NCI-H2029 treated with DMSO at 0.1 percent for 48 hours (cell line): ENCODE measurements at places on chromosomes 4 and X.

DNA sequence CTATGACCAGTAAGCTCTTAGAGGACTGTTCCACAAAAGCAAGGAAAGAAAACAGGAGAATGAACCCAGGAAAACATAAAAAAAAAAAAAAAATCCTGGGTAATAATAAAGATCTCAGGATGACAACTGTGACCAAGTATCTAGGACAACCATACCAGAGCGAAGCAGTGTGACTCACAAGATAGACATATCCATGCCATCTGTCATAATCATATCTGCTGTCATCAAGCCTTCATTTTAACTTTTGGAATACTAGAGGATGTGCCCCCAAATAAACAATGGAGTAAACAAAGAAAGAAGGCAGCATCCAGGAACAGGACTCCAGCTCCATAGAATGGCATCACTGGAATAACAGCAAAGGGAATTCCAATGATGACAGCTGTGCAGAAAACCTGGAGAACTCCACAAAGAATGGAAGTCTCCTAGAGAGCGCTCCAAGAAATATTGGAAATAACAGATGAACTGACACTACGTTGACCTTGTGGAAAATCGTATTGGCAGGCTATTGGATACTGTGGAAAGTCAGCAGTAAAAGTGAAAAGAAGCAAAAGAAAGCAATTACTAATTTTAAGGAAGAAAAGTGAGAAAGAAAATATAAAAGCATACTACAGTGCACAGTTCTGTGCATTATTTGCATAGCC is 35.3 kb downstream of the HPGDS start:
- no peak for DNase-seq

GRCh38 chrX:7347465-7347864 is 199.5 kb upstream of the PUDP start:
- no peak for DNase-seq

DNA sequence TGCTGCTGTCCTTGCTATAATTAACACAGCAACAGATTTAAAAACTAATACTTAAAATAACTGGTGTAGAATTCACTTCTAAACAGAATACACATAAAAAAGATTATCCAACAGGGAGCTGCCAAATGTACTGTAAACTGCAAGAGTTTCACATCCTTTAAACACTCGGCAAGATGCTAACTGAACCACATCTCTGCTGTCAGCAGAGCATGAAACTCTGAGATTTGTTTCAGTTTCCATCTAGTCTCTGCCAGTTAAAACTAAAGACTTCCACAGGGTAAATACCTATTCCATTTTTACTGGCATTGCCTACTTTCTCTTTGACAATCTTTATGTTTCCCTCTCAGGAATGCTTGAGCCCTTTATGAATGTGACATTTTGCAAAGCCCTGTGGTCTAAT is 127.7 kb downstream of the SLC7A11 start:
- no peak for DNase-seq

DNA sequence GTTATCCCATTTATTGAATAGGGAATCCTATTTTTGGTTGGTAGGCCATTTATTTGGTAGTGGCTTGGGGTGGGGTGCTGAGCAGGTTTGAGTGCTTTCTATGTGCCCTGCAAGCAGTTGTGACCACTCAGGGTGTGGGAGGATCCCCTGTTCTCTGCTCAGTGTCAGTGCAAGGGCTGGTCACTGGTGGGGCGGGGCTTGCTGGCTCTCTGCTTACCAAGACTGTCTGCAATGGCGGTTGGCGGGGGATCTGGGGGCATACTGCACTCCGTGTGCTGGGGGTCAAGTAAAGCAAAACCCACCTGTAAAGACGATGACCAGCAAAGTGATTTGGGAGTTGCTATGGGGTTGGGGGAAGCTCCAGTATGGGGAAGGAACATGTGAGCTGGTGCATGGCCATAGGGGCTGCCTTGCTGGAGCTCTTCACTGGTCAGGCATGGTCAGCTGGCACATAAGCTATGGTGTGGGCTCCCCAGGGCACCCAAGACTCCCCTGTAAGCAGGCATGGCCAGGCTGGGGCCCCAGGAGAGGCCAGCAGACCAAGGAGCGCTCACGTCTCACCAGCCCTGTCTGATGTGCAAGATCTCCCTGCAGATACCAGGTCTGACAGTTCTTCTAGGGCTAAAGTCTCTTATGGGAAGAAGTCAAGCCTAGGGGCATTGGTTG is 83.0 kb upstream of the GRXCR1 start:
- DNase-seq: no peak

- no peak for DNase-seq
Measured at GRCh38 chr4:35900286-35901243, 343.7 kb downstream of the ARAP2 start.

GRCh38 chr4:77040270-77040669 is 35.5 kb downstream of the CCNI start:
- no peak for DNase-seq

- DNase-seq: no peak
Measured at GRCh38 chr4:48028696-48029095, 12.1 kb downstream of the NIPAL1 start.
